ENCODE measurements at places on chromosomes 5 and 9. TPM values are rescaled to one million over a fixed set of nuclear protein-coding genes. Genes with fewer than 3 reads are reported as not detected.

The C5orf63 gene
- 6.9 TPM for total RNA-seq

The SHISAL2B gene
- total RNA-seq: not detected

- DNase-seq: no peak
Measured at GRCh38 chr9:84852617-84853301, 183.2 kb downstream of the NTRK2 start.

GRCh38 chr9:138095813-138096518 lies 218.4 kb downstream of the CACNA1B start:
- DNase-seq: no peak

- no peak for DNase-seq
Measured at GRCh38 chr5:174903172-174903732, 178.9 kb downstream of the MSX2 start.

- no peak for DNase-seq
Measured at GRCh38 chr5:140043508-140043872, 391 bp upstream of the NRG2 start.

DNA sequence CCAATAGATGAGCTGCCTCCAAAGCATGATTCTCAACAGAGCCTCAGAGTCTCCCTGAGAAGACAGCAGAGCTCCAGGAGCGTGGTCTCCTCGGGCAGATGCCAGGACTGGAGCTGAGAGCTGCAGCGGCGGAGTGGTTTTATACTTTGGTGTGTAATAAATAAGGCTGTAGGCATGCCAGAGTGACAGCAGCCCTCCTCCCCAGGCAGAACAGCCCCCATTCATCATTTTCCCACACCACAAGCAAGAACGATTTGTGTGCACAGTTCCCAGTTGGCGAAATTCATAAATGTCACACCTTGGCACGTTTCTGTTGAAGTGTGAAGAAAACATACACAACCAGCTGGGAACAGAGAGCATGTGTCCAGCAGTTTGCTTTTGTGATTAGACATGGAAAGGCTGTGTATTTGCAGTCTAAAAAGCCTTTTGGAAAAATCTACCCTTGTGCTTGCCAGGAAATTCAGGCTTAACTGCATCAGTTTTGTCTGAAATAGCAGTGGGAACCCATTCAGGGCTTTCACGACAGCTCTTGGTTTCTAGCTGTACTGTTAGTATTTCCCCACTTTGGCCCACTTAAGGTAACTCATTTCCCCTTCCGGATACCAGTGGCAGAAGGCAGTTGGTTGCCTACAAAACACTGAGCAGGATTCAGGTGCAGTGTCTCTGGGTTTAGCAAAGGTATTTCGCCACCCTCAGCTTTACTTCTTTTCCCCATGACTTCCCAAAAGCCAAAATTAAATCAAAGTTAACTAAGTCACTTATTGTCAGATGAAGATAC lies at the start of gene C1QTNF3:
Gene C1QTNF3 (minus strand): TSS at position 115 of the 778 bp plus-strand sequence. CDS start 88 bp downstream, at position 27.
- no peak for DNase-seq

DNA sequence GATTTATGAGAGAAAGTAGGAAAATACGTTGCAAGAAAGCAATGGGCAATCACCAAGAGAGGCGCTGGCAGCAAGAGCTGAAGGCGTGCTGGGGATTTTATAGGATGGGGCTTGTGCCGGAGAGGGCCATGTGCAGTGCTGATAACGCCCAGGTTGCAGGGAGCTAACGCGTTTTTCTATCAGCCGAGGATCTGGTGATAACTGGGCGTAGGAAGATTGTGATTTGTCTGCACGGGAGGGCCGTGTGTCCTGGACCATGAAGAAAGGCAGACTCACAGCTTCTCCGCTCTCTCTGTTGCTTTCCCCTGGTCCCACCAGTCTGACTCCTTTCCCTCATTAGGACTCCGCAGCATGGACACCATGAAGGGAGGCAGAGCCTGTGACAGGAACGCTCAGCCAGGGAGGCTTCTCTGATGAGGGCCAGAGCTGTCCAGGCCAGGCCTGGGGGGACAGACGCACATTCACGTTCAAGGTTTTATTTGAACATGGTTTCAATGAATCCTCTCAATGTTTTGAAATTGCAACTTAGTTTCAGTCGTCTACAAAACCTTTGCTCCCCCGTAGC lies 11.9 kb upstream of the CACNA1B start:
- DNase-seq: no peak

- DNase-seq: no peak
Measured at GRCh38 chr9:746661-747434, 94.6 kb upstream of the DMRT1 start.

- DNase-seq: no peak
Measured at GRCh38 chr9:131810351-131811170, 70.7 kb upstream of the RAPGEF1 start.

Data from activated T-cell treated with anti-CD3 and anti-CD28 coated beads, Interleukin-2, amount 50 U/mL, for 4 hours (primary cell).